NT2/D1 (cell line): ENCODE measurements at places on chromosomes 6 and 20.

- DNase-seq: no peak
Observed at GRCh38 chr6:112651239-112651638, 304.1 kb downstream of the RFPL4B start.

DNA sequence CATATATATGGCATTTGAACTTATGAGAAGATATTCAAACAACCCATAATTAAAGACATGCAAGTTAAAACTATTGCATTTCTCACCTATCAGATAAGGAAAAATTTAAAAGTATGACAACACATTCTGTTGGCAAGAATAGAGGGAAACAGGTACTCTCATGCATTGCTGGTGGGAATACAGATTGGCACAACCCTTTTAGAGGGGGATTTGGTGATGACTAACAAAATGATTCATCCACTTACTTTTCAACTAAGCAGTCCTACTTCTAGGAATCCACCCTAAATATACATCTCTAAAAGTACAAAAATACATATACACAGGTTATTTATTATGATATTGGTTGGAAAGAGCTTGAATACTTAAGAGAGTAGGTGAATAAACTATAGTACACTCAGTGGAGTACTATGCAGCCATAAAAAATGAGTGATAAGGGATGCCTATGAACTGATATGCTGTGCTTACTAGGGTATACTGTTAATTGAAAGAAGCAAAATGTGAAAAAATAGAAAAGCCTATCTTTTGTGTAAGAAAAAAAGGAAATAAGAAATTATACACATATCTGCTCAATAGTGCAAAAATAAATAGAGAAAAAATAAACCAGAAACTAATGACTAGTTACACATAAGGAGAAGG is 42.2 kb downstream of the ADAT2 start:
- no peak for DNase-seq

- no peak for DNase-seq
Observed at GRCh38 chr6:67888546-67888885, 746.6 kb upstream of the ADGRB3 start.

GRCh38 chr20:62420846-62421715 is 6.3 kb downstream of the RBBP8NL start:
- DNase-seq: no peak

- no peak for DNase-seq
Observed at GRCh38 chr6:136547336-136547735, 2.9 kb downstream of the MAP7 start.

DNA sequence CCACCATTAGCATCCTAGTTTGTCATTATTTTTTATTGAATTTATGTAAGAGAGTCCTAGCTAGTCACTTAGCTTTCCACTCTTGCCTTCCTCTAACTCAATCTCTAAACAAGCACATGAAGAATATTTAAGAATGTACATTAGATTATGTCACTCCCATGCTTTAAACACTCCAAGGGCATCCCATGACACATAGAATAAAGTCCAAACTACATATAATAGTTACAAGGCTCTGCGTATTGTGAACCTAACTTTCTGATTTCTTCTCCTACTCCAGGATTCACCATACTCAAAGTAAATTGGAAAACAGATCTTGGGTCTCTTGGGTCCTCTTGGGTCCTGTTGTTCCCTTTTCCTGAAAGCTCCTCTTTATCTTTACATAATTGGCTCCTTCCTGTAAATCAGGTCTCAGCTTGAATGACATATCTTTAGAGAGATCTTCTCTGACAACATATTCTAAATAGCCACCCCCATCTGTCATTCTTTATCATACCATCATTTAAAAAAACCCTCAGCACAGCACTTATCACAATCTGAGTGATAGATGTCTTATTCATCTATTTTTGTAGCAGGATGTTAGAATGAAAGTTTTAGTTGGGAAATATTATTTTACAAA is 1042.4 kb upstream of the FLRT3 start:
- DNase-seq: no peak
